Left lobe of liver (tissue), 2 donors: ENCODE measurements at places on chromosomes 2 and 18. TPM values are rescaled to one million over a fixed set of nuclear protein-coding genes. Genes with fewer than 3 reads are reported as not detected.

DNA sequence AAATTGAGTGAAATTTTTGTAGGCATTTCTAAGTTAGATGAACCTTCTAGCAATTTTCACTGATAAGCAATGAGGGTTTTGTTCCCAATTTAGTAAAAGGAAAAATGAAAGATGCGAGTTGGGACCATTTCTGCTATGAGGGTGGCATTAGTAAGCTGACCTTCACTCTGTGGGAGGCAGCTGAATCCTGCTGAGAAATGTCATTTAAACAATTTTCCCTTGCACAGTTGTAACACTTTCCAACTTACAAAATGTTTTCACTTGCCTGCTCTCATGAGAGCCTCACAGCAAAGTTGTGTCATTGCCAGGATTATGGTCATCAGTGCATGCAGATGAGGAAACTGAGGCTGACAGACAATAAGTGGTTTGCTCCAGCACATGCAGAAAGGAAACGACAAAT is 527.7 kb downstream of the TNS1 start:
- DNase-seq, result no peak

DNA sequence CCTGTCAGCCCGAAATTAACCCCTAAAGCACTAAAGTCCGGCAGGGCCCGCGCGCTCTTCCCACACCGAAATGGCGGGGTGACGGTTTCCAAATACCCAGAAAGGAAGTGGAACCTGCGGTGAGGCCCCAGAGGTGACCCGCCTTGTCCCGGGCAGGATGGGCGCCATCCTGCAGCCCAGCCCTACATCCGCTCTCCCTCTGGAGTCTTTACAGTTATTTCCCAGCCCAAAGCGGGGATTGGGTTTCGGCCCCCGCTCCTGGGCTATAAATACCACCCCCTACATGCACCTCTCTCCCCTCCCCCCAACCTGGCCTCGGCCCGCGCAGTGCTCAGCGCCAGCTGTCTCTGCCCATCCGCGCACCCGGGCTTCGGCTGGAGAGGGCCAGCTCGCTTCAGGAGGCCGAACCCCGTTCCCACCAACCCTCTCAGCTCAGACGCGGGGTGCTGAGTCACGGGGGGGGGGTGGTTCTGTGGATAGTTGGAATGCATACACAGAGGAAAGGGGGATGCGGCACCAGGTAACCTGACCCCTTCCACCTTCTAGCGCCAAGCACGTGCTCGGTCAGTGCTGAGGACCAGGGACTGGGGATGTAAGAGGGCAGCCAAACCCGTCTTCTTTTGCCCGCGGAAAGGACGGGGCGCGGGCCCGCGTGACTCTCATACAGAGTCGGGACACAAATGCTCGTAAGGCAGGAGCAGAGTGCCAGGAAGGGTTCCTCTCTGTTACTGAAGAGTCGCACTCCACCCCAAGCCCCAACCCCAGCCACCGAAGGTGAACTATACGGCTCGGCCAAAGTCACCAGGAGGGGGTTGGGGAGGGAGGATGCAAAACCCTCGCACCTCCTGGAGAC is at the start of gene TUBA4B:
Gene TUBA4B (plus strand): TSS at position 344 of the 853 bp plus-strand sequence. CDS start 165 bp downstream, at position 509.
- DNase-seq, result no peak

Gene SOWAHC
- 21.3 TPM for total RNA-seq

DNA sequence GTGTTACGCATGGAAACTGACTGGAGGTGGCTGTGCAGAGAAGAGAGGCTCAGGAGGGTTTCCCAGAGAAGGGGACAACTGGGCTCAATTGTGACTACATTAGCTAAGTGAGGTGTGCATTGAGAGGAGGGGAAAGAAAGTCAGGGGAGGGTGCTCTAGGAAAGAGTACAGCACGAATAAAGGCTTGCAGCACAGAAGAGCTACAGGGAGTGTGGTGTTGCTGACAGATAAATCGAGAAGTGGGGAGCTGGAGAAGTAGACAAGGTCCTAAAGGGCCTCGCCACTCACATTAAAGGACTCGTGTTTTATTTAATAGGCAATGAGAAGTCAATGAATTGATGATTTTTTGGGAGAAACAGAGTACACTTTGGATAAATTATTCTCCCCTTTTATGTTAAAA is 65.7 kb upstream of the CTAGE1 start:
- DNase-seq, result no peak

Gene MBD2
- total RNA-seq, result 29.1 TPM

- no peak for DNase-seq
Observed at GRCh38 chr2:174763780-174764179, 492 bp downstream of the CHRNA1 start.

DNA sequence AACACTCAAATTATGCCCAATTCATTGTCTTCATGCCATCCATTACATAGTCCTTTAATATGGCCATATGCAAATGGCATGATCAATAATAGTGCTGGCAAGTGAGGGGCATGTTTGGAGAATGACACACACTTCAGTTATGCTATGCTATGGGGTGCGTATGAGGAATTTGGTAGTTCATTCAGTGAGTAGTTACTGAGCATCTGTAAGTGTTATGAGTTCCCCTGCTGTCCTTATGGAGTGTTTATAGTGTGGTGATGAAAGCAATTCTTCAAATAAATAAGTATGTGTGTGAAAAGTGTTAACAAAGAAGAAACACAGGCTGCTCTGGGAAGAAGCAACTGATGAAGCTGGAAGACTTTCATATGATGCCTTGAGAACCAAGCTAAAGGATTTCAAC is 383.7 kb upstream of the SLC14A2 start:
- no peak for DNase-seq

- DNase-seq, result no peak
Observed at GRCh38 chr2:182404975-182405561, 21.8 kb downstream of the PDE1A start.

DNA sequence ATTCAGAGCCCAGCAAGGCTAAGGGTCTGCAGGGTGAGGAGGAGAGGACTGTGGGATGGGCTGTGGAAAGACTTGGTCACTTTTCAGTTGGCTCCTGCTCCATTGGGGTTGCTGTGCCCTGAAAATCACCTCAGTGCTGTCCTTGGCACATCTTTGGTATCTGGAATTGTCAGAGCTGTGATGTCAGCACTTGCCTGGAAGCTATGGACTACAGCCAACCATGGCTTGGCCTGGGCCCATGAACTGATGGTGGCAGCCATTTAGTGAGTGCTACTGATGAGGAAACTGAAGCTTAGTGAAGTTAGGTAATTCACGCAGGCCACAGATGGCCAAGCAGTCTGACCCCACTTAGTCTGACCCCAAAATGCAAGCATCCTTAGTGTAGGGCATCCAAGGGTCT is 121.8 kb upstream of the SERPINE2 start:
- DNase-seq, result peak; percentile 46

Gene ABHD3
- 21.3 TPM for total RNA-seq

GRCh38 chr18:11514267-11514666 is 95.1 kb upstream of the SLC35G4 start:
- no peak for DNase-seq

Gene OTOS
- total RNA-seq, result not detected

DNA sequence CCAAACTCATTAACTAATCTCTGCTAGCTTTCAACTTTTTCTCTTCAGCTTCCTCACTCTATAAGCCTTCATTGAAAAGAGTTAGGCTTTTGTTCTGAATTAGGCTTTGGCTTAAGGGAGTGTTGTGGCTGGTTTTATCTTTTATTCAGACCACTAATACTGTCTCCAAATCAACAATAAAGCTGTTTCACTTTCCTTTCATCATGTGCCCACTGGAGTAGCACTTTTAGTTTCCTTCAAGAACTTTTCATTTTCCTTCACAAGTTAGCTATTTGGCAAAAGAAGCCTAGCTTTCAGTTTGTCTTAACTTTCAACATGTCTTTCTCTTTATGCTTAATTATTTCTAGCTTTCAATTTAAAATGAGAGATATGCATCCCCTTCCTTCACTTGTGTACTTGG is 271.7 kb upstream of the FSIP2 start:
- DNase-seq, result no peak

- no peak for DNase-seq
Observed at GRCh38 chr18:24924066-24924716, 427.8 kb downstream of the ZNF521 start.

GRCh38 chr2:71226096-71226964 is 573 bp downstream of the PAIP2B start:
- peak; percentile 61 for DNase-seq

DNA sequence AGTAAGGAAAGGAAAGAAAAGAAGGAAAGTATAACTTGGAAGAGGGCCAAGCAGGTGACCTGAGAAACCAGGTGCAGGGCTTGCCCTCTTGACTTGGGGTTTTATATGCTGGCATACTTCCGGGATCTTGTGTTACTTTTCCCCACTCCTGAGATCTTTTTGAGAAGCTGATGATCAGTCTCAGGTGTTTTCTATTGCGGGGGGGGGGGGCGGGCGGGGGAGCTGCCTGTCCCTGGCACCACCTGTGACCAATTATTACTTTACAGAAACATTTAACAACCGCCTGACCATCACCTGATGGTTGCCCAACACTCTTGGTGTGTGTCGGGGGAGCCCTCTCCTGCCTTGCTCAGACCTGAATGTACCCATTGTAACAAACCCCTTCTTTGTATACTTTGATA is 6.9 kb upstream of the CASP10 start:
- no peak for DNase-seq

GRCh38 chr2:136448432-136448831 is 316.9 kb upstream of the THSD7B start:
- DNase-seq, result no peak

Gene KRTCAP3
- total RNA-seq, result 7.1 TPM

Gene CPS1
- total RNA-seq, result 1,770 TPM

DNA sequence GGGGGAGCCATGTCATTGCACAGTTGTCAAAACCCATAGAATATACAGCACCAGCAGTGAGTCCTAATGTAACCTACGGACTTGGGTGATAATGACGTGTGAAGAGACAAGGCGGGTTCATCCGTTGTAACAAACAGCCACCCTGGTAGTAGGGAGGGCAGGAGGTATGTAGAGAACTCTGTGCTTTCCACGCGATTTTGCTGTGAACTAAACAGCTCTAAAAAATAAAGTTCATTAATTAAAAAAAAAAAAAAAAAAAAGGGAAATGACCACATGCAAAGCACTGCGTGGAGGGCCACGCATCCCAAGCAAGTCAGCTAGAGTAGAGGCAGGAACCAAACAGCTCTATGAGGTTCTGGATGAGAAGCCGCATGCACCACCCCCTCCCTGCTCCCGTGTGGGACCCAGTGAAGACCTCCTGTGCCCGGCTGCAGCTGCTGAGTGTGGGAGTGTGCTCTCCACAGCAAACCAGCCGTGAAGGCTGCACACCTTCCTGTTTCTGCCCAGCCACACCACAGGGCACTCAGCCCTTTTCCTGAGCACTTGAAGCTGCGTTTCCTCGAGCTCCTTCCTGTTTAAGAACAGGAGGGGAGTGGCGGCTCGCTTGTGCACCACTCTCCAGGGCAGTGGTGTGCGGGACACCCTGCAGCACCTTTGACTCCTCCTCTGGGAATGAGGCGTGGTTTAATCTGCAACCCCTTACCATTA is 65.6 kb downstream of the ODC1 start:
- no peak for DNase-seq

DNA sequence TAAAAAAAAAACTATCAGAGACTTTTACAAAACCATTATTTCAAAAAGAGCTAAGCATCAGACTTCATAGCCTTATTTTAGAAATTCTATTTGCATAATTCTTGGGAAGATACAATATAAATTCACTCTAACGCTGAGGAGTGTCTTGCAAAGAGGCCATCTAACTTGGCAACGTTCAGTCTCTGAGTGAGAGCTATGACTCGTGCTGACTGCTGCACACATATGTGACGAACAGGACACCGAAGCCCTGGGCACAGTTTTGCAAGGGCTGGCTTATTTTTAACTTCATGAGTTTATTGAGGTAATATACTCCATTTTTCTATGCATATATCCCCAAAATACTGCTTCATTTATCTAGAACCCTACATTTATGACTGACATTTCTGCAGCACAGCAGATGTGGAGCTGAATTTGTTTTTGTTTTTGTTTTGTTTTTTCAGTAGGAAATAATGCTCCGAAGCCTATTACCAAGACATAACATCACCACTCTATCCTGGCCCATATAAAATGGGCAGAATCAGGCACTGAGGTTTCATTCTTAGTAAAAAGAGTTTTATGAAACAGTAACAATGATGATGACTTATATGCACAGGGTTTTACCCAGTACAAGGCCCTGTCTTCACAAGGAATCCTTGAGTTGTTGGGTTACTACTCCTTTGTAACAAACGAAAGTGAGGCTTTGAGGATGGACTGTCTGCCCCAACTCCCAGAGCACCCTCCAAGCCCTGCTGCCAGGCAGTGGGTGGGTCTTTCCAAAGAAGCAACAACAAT is 68.3 kb downstream of the CRACDL start:
- no peak for DNase-seq

DNA sequence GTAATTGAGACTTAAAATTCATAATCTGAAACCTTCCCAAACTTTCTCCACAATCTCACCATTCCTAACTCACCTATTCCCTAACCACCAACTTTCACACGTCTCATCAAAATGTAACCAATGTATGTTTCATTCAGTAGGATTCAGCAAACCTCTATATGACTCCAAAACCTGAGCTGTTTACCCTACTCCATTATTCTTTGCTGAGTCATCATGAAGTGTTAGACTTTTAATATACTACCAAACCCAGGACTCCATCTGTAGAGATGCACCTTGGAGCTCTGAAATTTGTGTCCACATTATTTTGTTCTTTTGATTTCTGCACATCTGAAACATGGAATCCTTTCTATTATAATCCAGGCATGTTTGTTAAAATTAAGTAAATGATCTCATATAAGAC is 727.0 kb upstream of the PIK3C3 start:
- no peak for DNase-seq

GRCh38 chr2:130371723-130372054 is 15.8 kb downstream of the PTPN18 start:
- DNase-seq, result no peak

- DNase-seq, result no peak
Observed at GRCh38 chr18:59904011-59904601, 4.3 kb downstream of the PMAIP1 start.

Gene LIMS1
- 18.1 TPM for total RNA-seq

Gene VWA3B
- 0.18 TPM for total RNA-seq

Gene ANTXR1
- 2.2 TPM for total RNA-seq

Gene CARF
- total RNA-seq, result 3.6 TPM

GRCh38 chr2:71358931-71359671 is 27.5 kb downstream of the ZNF638 start:
- DNase-seq, result no peak

DNA sequence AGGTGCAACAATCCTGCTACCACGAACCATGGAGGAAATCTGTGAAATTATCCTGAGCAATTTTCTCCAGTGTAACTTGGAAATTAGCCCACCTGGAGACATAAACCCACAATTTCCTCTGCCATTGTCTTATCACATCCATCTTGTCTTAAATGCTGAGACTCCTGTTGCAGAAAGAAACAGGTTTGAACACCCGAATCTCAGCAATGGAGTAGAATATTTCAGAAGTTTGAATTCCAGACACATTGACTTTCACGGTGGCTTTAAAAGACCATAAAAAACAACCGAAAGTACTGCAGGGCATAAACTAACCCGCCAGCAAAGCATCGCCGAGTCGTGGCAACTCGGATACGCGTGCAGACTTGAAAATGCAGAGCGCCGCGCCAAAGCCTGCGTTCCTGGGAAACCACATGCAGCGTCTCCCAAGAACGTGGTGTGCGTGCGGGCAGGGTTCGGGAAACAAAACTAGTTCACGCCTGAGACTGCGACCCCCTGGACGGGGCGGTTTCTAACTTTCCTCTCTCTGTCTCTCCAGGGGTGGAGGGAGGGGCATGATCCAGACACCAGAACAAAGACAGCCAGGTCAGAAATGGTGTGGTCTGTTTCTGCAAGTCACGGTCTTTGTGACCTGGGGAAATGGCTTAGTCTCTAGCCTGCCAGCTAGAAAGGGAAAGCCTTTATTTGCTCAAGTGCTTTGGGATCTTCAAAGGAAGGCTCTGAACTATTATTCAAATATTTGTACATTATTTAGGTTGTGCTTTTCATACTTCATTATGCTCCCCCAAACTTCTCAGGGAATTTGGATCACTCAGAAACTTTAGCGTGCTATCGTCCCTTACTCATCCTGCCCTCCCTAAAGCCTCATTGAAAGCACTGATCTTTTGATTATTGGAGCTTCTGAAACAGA is 26.9 kb upstream of the KCTD1 start:
- no peak for DNase-seq
